HFFc6 (cell line): ENCODE measurements at places on chromosomes 7 and 10. TPM values are rescaled to one million over a fixed set of nuclear protein-coding genes. Genes with fewer than 3 reads are reported as not detected.
A peak's percentile ranks its signal among the peaks of the same experiment; 100 is the strongest.

Gene GPR26
- not detected in 3 replicates for total RNA-seq

DNA sequence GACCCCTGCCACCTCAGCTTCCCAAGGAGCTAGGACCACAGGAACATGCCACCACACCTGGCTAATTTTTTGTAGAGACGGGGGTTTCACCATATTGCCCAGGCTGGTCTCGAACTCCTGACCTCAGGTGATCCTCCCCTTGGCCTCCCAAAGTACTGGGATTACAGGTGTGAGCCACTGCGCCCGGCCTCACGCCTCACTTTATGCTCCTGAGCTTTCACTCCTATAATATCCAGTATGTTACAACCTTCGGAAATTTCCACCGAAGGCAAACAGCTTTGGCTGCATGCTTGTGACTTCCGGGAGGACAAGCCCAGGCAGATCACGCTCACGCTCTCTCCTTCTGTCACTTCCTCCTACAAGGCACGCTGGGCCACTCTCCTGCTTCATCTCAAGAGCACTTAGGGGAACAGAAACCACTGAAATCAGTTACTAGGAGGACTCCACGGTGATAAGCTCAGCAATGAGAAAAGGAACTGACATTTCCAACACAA lies 4.4 kb upstream of the MAD1L1 start:
- DNase-seq, result no peak

DNA sequence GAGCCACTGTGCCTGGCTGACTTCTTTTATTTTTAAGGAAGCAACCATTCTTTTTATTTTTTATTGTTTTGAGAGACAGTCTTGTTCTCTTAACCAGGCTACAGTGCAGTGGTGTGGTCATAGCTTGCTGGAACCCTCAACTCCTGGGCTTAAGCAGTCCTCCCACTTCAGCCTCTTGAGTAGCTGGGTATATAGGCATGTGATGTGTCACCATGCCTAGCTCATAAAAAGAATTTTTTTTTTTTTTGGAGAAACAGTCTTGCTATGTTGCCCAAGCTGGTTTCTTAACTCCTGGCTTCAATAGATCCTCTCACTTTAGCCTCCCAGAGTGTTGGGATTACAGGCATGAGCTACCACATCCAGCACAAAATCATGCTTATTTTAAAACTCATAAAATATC lies 5.8 kb downstream of the MCU start:
- DNase-seq, result no peak

Gene CYP26A1
- total RNA-seq, result not detected in 2 replicates

DNA sequence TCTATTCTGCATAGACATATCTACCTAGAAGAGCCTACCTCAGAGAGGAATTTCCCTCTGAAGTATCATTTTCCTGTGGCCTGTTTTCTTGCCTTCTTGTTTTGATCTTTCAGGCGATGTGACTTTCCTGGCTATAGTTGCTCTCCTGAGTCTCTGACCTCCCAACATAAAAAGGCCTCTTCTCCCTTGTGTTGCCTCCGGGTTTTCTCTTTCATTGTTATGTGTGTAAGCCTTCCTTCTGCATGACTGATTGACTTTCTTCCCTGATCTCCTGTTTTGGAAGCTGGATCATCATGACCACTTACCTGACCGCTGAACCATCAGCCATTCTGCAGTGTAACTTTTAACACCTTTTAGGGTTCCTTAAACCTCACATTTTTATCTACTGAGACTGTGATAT lies 441.5 kb upstream of the ETV1 start:
- DNase-seq, result no peak

Gene FHIP2A
- 37.6 and 37.8 TPM in 2 replicates for total RNA-seq

Gene ZNF398
- 10.0 to 11.0 TPM (median 10.3 TPM) in 3 replicates for total RNA-seq

DNA sequence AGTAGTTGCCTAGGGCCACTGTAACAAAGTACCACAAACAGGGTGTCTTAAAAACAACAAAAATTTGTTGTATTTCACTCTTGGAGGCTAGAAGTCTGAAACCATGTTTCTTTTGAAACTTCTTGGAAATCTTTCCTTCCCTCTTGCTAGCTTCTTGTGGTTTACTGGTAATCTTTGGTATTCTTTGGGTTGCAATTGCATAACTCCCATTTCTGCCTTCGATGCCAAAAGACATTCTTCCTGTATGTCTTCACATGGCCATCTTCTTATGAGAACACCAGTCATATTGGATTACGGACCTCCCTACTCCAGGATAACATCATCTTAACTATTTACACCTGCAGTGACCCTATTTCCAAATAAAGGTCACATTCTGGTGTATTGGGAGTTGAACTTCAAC lies 357.4 kb downstream of the PPP1R3A start:
- DNase-seq, result no peak

GRCh38 chr7:77444123-77444522 lies 28.0 kb upstream of the GSAP start:
- no peak for DNase-seq

DNA sequence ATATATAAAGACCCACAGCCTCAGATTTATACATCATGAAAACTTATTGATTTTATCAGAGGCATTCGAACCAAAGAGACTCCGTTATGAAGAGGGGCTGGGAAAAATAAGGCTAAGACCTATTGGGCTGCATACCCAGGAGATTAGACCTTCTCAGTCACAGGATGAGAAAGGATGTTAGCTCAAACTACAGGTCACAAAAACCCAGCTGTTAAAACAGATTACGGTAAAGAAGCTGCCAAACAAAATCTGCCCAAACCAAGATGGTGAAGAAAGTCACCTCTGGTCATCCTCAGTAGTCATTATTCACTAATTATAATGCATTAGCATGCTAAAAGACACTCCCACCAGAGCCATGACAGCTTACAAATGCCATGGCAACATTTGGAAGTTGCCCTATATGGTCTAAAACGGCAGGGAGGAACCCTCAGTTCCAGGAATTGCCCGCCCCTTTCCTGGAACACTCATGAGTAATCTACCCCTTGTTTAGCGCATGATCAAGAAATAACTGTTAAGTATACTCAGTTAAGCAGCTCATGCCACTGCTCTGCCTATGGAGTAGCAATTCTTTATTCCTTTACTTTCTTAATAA lies 362.5 kb upstream of the PCDH15 start:
- DNase-seq, result no peak

Gene HSPA12A
- total RNA-seq, result 17.0 to 19.4 TPM (median 17.8 TPM) in 3 replicates

GRCh38 chr7:29208410-29209250 lies 14.1 kb downstream of the CHN2 start:
- DNase-seq, result no peak

Gene ASB10
- not detected in 3 replicates for total RNA-seq

Gene ADAM22
- total RNA-seq, result 0.12 to 0.28 TPM (median 0.13 TPM) in 3 replicates

DNA sequence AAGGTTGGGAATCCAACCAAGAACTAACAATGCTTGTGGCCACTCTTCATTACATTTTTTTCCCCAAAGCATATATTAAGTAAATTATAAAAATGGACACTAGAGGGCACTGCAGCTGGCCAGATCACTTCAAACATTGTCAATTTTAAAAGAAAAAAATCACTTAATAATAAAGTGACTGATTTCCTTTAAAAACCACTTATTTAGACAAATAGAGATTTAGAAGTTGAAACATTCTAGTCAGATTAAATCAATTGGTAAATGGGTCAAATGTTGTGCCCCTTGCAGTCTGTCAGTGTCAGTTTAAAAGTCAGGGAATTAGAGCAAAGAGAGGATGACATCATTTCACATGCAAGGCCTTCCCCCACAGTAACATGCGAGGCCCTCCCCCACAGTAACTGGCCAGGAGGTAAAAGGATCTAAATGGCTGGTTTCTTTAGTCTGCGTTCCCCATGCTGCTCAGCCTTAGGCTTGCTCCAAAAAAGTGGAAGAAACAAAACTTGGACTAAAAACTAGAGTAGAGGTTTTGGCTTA lies 177.9 kb downstream of the SKAP2 start:
- DNase-seq, result peak; percentile 25
